Stimulated activated CD8-positive, alpha-beta memory T cell treated with anti-CD3 and anti-CD28 coated beads, Interleukin-4, amount 100 ng/mL, for 1 hour (primary cell): ENCODE measurements at places on chromosomes 1 and 21.

GRCh38 chr1:153526132-153526543 lies 9.7 kb downstream of the S100A6 start:
- DNase-seq, result no peak

- no peak for DNase-seq
These were observed 122.0 kb downstream of the LHX4 start for GRCh38 chr1:180352021-180352420.

- DNase-seq, result no peak
These were observed 15.5 kb upstream of the MAST2 start for GRCh38 chr1:45787905-45788304.

GRCh38 chr1:228365271-228366061 lies 41.2 kb downstream of the TRIM11 start:
- DNase-seq, result no peak

- DNase-seq, result no peak
These were observed 185.3 kb downstream of the CDC7 start for GRCh38 chr1:91685994-91686393.

DNA sequence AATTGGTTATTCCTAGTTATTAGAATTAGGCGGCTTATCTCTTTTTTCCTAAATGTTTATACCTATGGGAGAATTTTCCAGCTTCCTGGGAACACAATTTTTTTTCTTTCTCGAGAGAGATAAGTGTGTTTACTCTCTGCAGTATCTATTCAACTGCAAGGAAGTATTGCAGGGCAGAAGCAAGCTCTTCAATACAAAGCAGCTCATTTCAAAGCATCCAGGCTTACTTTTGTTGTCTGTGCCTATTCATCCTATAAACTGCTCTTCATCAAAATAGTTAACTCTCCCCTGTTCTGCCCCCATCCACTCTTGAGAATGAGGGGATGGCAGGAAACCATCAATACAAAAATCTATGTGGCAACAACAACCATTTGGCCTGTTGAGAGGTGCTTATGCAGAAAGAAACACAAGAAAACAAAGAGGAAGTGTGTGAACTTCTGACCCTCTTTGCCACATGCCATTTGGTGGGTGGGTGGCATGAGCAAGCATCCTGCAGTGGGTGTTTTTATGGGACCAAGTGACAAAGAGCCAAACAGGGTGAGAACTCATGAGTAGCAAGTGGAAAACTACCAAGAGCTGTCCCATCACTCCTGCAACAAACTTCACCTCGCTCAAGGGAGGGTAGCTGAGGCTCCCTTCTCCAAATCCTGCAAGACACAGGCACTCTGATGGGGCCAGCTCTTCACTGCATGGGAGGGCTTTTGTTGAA lies 50.6 kb upstream of the MRPS6 start:
- no peak for DNase-seq

- DNase-seq, result no peak
These were observed 286.7 kb downstream of the HLX start for GRCh38 chr1:221165839-221166500.

DNA sequence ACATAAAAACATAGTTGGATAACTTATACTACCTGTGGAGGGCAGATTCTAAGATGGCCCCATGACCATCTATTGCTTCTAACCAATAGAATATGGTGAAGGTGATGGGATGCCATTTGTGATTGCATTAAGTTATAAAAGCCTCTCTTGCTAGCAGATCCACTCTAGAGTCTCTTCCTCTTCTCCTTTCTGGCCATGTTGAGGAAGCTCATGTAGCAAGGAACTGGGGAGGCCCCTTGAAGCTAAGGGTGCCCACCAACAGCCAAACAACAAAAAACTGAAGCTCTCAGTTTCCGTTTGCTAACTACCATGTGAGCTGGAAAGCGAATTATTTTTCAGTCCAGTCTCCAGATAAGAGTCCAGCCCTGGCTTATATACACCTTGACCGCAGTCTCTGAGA lies 16.0 kb upstream of the AGO1 start:
- no peak for DNase-seq

DNA sequence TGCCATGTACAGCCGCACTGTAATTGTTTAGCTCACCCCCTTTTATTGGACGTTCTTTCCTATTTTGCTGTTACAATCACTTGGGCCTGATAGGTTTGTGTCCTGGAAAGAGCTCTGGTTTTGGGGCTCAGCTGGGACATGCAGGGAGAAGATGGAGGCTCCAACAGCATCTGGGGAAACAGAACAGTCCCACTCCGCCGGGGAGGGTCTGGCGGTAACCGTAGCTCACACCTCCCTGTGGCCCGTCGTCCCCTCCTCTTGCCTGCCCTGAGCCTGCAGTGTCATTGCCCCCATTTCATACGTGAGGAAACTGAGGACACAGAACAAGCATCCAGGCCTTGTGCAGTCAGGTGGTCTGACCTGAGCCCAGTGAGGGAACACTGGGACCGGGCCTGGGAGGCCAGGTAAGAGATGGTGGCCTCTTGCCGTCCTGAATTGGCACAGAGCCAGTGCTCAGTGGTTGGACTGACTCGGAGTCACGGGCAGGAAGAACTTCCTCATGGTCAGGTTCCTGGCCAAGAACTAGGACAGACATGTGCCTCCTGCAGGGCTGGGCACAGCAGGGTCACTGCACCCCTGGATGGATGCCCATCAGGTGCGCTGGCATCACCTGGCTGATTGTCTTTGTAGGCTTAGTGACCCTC lies 41.8 kb downstream of the S100B start:
- DNase-seq, result no peak

- no peak for DNase-seq
These were observed 16.3 kb upstream of the ATP5PO start for GRCh38 chr21:33931799-33932390.

DNA sequence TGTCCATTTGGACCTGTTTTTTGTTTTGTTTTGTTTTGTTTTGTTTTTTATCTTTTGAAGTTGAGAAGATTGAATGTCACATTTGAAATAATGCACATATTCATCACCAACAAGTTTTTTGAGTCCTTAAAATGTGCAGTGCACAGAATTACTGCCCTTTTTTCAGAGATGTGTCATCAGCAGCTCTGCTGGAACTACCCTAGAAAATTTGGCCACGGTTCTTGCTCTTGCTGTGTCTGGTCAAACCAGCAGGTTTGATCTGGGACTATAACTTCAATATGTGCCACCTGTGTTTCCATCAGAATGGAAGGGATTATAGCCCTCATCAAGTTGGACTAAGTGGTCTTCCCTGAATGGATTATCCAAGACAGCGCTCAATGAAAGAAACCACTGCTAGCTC lies 24.1 kb upstream of the CNN3 start:
- no peak for DNase-seq

GRCh38 chr21:38159355-38159754 lies 97.4 kb upstream of the KCNJ15 start:
- no peak for DNase-seq

DNA sequence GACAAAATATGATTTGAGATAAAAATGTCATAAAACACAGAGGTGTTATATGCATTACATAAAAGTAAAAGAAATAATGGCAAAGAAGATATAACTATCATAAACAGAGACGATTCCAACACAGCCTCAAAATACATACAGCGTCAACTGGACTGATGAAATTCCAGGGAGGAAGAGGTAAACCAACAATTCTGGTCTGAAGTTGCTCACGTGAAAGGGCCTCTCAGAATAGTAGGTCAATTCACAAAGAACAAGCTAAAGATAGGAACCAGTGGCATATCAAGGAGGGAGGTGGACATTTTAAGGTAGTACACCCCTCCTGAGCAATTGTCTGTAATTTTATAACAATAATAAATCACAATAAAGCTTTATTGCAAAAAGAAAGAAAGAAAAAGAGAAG lies 18.6 kb downstream of the SLC2A5 start:
- no peak for DNase-seq

DNA sequence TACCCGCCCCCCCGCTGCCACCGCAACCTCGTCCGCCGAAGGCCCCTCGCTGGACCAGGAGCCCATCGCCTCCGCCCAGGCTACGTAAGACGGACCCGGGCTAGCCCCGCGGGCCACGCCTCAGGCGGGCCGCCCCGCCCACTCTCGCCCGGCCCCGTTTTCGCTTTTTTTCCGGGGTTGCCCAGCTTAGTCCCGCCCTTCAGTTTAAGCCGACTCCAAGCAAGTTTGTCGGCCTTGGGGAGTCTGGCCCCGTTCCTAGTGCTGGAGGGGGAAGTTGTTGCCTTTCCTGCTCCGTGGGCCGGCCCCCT lies 3.0 kb downstream of the RUSC1 start:
- DNase-seq, result peak; percentile 72

- DNase-seq, result no peak
These were observed 216.6 kb downstream of the ATG4C start for GRCh38 chr1:63000508-63000907.

GRCh38 chr1:63458750-63459149 lies 64.3 kb downstream of the ITGB3BP start:
- DNase-seq, result no peak

DNA sequence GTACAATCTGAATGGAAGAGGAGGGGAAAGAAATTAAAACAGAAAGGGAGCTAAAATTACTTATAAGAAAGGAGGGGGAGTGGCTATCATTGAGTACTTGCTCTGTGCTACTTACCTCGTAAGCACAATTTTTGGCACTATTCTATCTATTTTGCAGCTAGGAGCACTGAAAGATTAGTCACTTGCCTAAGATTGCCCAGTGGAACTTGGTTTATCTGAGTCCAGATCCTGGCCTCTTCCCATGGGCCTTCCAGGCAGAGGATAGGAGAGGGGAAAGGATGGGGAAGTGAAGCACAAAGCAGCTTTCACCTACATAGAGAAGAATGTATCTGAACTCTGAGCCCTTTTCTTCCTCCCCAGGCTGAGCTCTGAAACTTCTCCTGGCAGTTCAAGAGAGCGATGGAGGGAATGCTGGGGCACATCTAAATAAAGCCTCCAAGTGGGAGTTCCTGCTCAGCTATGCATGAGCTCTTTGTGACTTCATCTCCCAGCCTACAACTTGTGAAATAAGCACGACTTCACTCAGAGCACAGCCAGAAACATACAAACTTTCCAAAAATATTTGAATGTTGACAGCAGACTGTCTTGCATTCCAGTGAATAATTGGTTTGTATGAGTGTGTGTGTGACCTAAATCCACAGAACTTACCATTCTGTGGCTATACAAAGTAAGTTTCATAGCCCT lies 29.4 kb downstream of the HMGB4 start:
- DNase-seq, result no peak

- DNase-seq, result no peak
These were observed 34.1 kb downstream of the QSOX1 start for GRCh38 chr1:180188684-180189175.

GRCh38 chr1:205353612-205354011 lies 3.1 kb downstream of the KLHDC8A start:
- DNase-seq, result no peak

DNA sequence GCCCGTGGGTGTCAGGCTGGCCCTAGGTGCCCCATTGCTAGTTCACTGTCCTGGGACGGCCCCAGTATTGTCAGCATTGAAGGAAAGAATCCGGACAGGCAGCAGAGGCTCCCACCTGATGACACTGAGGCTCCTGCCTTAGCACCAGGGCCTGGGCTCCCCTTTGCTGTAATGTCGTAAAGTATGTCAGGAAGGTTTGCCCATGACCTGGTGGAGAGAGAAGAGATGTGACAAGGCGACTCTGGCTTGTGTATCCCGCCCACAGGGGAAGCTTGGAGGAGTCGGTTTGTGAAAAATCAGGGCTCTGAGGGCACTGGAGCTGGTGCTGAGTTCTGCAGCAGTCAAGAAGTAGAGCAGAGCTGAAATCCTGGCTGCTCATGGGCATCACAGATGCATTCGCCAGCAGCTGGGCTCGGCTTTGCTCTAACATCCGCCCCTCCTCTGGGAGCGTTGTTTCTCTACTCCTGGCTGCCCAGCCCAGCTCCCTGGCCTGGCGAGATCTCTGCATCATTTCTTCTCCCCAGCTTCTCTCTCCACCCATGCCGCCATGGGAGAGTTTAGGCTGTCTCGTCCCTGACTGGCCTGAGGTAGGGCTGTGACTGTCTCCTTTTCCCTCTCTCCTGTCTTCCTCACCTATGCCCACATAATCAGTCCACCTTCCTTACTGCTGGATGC lies 74.1 kb downstream of the ADARB1 start:
- no peak for DNase-seq

DNA sequence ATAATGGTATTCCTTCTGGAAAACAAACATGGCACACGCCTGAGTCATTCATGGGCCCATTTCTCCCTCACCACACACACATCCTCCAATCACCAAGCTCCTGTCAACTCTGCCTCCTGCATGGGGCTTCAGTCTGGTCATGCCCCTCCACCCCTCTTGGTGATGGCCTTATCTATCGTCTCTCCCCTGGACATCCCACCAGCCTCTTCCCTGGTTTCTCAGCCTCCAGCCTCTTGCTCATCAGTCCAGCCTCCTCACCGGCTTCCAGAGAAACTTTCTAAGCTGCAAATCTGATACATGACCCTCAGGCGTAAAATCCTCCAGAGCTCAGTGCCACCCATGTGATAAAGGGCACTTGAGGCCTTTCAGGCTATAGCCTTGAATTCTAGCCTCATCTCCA lies 243.9 kb downstream of the FOXD2 start:
- no peak for DNase-seq

DNA sequence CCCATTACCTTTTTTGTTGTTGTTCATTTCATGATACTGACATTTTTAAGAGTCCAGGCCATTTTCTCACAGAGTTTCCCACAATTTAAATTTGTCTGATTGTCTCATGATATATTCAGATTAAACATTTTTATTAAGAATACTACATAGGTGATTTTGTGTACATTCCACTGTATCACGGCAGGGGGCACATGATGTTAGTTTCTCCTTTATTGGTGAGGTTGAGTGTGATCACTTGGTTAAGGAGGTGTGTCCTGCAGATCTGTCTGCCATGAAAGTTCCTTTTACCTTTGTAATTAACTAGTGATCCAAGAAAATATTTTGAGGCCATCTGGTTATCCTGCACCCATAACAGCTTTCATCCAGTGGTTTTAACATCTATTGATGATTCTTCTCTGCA lies 11.8 kb downstream of the RTCA start:
- no peak for DNase-seq

- DNase-seq, result no peak
These were observed 565 bp upstream of the DMRTB1 start for GRCh38 chr1:53458634-53459033.

GRCh38 chr1:47694011-47694890 lies 256.4 kb downstream of the FOXD2 start:
- no peak for DNase-seq

GRCh38 chr1:234691567-234691966 lies 81.6 kb upstream of the IRF2BP2 start:
- DNase-seq, result no peak
